ENCODE measurements at places on chromosomes 5 and 9.

DNA sequence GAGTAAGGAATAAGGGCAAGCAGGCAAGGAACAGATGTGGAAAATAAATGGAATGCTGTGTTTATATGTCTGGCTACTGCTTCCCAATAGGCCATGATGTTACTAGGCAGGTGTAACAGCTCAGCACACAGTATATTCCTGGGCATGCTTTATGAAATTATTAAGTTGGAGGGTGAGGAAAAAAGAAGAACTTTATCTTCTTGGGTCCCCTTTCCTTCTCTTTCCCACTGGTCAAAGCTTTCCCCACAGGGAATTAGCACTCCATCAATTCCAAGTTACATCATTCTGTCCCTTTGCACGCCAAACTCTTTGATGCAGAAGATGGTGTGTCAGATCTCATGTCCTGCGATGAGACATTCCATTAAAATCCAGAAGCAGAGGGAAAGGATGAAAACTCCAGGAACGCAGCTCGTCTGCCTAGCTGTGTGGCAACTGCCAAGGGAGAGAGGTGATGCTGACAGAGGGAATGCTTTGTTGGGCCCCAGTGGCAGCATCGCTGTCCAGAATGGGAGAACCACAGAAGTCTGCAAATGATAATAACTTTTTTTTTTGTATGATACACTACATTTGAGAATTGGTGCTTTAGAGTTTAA lies 447.3 kb upstream of the ARRDC3 start:
- DNase-seq: no peak

DNA sequence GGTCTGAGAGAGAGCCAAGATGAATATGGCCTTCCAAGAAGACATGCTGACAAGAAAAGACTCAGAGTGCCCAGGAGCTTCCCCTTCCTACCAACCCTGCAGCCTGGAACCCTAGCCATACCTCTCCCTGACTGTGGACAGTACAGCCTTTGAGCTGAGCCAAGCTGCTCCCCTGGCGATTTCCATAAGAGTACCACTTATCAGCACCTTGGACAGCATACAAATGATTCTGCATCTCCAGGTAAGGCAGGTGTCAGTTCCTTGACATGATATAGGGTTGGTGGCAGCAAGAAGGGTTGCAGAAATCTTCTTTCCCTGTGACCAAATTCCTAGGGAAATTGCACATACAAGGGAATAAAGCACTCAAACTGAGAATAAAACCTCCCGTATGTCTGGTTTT lies 58.3 kb downstream of the MFAP3 start:
- DNase-seq: no peak

GRCh38 chr9:125428060-125428901 lies 166.7 kb downstream of the GAPVD1 start:
- peak; percentile 4 for DNase-seq

DNA sequence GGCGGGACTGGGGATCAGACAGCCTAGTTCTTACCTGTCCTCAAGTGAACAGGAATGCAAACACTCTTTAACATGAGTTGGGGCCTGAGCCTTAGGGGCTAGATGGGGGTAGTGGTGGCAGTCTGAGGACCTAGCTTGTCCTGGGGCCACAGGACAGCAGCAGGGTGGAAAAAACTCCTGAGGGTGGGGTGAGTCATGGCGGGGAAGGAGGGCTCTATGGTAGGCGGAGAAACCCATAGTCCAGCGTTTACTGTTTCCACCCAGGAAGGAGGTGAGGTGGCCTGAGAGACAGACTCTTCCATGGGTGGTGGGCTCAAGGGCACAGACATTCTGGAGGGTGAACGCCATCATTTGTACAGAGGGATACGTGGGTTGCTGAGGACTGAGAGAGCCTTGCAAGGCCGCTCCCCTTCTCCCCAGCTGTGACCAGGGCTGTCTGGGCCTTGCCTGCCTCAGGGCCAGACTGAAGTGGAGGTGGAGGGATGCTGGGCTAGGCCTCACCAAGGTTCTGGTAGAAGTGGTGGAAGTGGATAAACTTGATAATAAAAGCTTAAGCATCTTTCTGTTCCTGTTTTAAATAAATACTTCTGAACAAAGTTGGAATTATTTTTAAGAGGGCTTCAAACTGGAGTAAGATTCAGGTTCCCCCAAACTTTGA lies 1.1 kb upstream of the TSPAN17 start:
- DNase-seq: no peak

DNA sequence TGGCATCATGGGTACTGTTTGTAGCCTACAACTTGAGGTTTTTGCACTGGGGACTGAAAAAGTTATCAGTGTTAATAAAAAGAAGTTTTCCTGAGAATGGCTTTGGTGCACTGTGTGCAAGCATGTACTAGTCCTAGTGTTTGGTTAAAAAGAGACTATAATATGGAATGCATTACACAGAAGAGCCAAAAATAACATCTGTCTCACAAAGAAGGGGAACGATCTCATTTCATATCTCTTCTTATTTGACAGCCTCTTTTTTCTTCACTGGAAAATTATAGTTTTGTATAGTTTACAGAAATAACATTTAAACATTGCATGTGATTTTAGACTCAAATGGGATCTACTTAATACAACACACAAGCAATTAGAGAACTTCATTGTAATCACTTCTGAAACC lies 127.0 kb upstream of the GDNF start:
- DNase-seq: no peak

DNA sequence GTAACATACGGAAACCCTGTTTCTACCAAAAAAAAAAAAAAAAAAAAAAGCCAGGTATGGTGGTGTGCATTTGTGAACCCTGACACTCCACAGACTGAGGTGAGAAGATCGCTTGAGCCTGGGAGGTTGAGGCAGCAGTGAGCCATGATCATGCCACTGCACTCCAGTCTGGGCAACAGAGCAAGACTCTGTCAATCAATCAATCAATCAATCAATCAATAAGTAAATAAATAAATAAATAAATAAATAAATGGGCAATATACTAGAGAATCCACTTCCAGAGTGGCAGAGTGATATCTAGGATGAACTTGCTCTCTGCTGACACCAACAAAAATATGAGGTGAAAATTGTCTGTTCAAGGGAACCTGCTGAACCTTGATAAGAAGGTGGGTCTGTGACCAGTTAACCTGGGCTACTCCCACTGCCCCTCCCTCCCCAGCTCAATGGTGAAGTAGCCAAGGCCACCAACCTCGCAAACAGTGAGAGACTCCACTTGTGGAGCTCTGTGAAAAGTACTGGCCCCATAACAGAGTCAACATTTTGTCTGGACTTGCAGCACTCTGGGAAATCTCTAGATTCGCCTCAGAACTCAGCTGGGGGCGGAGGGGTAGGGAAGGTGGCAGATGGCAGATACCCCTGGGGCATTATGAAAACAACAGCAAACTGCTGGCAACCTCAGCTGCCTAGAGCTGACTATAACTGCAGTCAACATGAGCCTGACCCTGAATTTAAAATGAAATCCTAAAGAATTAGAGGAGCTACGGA lies 163.7 kb downstream of the ROR2 start:
- DNase-seq: peak; percentile 73

GRCh38 chr5:126351153-126351552 lies 72.1 kb upstream of the GRAMD2B start:
- no peak for DNase-seq

DNA sequence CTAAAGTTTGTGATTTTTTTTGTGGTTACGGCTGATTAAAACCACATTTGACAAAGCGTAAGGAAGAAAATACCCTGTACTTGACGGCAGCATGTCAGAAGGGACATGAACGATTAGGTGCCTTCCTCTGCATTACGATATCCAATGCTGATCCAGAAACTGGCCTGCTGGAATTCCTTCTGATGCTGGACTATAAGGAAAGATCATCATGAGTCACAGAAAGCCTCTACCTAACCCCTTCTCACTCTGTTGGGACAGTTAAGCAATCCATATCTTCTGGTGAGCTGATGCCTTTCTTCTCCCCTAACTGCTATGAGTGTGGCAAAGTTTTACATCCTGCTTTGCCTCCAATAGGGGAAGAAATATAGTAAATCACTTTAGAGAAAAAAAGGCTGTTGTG lies 78.4 kb upstream of the PAPPA start:
- no peak for DNase-seq

DNA sequence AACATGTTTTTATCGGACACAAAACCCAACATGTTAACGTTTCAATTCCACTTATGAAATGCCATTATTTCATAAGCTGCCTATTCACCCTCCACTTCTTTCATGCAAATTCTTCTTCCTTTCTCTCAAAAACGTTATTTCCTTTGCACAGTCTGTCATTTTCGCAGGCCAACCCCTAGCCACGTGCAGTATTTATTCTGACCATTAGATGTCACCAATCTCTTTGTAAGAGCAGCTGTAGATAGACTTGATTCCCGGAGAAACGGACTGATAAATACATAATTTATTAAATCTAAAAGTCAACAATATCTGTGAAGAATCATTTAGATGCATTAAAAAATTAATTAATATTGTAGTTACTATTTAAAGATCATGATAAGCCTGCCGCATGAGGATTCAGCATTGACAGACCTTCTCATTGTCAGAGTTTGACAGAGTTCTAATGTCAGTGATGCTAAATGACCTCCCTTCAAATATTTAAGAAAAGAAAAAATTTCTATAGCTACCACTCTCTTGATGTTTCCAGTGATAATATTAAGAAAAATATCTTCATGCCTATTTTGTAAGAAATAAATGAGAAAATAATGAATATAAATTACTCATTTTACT lies 933.6 kb downstream of the CDH12 start:
- DNase-seq: peak; percentile 71

DNA sequence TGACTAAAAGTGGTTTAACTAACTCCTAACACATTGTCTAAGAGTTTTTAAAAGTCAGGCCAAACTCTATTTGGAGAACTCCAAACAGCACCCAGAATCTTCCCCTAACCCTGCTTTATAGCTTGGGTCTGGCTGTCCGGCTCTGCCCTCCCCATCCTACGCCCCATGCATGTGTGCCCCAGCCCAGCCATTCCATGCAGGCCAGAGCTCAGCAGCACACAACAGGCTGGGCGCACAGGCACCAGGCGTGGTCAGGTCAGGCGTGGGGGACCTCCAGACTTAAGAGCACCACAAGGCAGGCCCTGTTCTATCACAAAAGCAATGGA lies 31.1 kb downstream of the SHB start:
- DNase-seq: no peak

GRCh38 chr9:114925039-114925438 lies 5.4 kb downstream of the TNFSF8 start:
- DNase-seq: no peak

DNA sequence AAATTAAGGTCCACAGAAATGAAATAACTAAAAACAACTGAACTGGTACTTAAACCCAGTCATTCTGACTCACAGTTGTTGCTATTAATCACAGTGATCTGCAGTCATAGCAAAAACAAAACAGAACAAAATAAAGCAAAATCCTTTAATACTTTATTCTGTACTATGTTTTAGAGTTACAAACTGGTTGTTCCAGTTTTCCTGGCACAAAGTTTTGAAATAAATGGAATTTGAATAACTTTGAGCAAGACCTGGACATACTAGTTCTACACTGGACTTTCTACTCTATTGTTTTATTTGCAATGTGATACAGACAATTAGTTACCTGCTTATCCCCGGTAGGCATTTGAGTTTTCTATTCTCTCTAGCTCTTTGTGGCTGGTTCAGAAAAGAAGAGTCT lies 147.9 kb downstream of the DMRT2 start:
- no peak for DNase-seq

DNA sequence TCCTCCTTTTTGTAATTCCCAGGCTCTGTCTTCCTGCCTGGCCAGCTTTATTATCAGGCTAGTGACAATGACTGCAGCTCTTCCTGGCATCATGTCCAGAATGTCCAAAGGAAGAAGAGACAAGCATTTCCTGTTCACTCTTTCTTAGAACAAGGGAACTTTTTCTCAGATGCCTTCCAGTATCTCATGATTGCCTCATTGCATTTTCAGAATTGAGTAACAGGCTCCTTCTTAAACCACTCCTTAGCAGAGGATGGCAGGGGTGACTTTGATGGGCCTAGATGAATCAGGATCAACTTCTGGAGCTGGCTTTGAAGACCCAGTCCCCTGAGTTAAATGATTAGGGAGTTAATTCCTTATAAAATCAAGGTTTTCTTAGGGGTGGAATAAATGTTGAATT lies 92.9 kb upstream of the RASGRF2 start:
- DNase-seq: no peak

DNA sequence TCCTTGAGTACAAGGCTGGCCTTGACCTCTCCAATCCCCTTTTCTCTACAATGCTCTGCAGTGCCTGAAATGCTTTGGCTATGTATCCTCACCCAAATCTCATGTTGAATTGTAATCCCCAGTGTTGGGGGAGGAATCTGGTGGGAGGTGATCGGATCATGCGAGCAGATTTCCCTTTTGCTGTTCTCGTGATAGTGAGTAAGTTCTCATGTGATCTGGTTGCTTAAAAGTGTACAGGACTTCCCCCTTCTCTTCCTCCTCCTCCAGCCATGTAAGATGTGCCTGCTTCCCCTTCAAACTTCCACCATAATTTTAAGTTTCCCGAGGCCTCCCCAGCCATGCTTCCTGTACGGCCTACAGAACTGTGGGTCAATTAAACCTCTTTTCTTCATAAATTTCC lies 28.5 kb upstream of the AKNA start:
- DNase-seq: no peak

GRCh38 chr5:147223948-147224791 lies 10.7 kb upstream of the STK32A start:
- DNase-seq: peak; percentile 15

DNA sequence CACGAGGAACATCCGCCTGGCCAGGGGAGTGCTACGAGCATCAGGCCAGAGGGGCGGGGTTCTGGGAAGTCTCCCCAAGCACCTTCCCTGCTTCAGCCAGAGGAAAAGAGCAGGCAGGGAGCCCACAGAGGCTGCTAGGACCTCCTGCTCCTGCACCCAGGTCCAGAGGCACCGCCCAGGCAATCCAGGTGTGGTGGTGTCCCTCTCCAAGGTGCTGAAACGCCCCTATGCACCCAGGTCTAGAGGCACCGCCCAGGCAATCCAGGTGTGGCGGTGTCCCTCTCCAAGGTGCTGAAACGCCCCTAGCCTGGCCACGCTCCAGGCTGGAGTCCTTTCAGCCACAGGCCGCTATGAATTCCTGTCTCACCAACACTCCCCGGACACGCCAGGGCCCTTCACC lies 10.7 kb upstream of the UBAC1 start:
- DNase-seq: no peak

DNA sequence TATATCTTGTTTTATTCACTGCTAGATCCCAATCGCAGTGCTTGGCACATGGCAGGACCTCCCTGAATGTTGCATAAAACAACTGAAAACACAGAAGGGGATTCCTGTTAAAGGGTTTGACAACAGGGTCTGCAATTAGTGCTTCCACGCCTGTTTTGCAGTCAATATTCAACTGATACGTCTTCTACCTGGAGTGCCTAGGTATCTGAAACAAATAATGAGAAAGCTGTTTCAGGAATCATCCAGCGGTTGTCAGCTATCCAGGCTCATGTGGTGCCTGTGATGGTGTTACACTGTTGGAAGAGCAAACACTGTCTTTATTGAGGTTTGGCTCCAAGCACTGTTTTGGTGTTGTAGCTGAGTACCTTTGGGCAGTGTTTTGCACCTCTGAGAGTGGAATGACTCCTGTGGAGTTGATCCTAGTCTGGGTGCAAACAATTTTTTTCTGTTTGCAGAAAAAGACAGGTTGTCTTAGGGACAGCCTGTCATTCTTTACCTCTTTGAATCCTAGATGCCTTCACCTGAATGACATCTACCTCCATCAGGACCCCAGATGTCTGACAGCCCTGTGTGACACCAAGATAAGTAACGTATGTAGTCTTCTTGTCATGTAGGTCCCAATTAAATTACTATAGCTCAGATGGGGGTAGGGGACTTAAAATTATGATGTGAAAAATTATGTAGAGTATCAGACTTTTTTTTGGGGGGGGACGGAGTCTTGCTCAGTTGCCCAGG lies 14.8 kb upstream of the MATR3 start:
- DNase-seq: no peak

All from NCI-H1694 (cell line).